Colonic mucosa (tissue), 4 donors: ENCODE measurements at places on chromosomes 12 and 14.

DNA sequence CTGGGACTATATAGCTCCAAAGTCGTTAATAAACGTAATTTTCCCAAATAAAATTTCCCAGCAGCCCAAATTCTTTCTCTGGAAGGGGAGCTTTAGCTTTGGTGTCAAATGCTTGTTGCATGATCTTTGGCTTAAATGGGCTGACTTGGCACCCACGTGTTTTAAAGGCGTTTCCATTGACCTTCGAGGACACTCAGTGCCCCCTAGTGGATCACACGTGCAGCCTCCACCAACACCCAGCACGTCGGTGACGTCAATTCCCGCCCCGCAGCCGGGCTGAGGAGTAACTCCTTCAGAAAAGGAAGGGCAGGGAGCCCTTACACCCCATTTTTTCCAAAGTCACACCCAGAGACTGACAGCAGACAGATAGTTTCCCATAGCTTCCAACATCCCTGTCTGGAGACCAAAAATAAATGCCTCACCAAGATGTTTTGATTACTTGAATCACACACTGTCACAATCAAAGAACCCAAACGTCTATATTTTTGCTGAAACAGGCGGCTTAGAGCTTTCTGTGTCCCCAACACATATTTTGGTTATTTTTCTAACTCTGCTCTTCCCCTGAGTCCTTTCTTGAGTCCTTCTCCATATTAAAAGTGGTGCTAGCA lies 707.9 kb downstream of the AACS start:
- no peak for DNase-seq

DNA sequence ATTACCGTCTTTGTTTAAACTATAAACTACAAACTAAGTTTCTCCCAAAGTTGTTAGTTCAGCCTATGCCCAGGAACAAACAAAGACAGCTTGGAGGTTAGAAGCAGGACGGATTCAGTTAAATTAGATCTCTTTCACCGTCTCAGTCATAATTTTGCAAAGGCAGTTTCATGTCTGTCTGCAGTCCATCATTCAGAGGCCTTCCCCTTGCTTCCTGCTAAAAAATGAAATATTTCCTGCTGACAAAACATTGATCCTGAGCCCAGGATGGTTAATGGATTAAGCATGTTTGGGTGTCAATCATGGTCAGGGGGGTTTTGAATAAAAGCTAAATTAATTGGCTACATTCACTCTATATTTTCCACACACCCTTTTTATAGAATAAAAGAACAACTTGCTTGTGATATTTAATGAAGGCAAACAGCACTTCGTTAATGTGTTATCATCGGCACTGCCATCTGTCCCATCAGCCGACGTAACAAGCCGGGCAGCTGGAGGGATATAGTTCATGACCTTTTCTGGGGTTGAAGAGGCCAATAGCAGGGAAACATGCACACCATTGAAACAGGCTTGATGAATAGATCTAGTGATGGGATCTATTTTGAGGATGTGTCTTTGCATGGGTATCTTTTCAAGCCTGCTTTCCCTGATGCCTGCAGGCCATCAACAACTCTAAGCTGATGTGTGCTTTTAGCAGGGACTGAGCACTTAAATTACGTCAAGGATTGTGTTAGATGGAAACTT lies 521.3 kb upstream of the TMEM132C start:
- DNase-seq, result no peak

GRCh38 chr12:101804409-101804808 lies 26.4 kb downstream of the GNPTAB start:
- DNase-seq, result no peak

DNA sequence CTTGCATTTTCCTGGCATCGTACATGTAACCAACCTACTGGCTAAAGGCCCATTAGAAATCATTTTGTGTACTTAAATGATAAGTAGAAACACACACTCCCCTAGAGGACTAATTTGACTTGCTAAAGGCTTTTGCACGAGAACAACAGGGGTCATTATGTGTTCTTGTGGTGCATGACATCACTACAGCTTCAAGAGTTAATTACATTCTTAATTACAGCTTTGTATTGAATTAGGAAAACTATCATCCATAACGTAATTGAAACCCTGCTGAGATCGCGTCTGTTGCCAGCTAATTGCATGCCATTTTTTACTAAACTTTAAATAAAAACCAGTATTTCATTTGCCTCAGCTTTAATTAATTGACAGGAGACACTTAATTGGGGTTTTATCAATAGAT lies 51.4 kb downstream of the TMEM132C start:
- DNase-seq, result no peak

- DNase-seq, result peak; percentile 22
These were observed at the start of gene SLC8A3 for GRCh38 chr14:70188659-70189455. Gene SLC8A3, minus strand, starts transcription at chr14:70188951. Its CDS starts 20,529 bp downstream, at chr14:70168422.

DNA sequence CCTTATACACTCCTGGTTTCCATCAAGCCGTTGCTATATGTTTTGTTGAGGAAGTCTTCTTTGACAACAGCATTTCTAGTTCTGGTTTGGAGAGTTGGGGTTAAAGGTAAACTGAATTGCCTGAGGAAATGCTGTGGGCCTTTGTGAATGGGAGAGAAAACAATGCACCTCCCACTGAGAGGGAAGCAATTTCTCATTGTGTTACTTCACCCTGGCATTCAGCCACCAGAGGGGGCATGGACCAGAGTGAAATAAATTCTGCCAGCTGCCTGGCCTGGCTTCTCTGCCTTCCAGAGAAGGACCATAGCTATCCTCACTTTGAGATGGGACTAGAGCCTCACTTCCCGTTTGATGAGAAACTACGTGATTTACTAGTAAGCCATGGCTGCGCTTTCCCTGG lies 475.3 kb downstream of the EGLN3 start:
- peak; percentile 70 for DNase-seq

- peak; percentile 23 for DNase-seq
These were observed 43.9 kb upstream of the CTDSP2 start for GRCh38 chr12:57890191-57891115.

- DNase-seq, result no peak
These were observed 52.0 kb upstream of the OSBPL8 start for GRCh38 chr12:76611533-76611932.

- DNase-seq, result no peak
These were observed 274.7 kb downstream of the ZFP36L1 start for GRCh38 chr14:68518166-68518565.

DNA sequence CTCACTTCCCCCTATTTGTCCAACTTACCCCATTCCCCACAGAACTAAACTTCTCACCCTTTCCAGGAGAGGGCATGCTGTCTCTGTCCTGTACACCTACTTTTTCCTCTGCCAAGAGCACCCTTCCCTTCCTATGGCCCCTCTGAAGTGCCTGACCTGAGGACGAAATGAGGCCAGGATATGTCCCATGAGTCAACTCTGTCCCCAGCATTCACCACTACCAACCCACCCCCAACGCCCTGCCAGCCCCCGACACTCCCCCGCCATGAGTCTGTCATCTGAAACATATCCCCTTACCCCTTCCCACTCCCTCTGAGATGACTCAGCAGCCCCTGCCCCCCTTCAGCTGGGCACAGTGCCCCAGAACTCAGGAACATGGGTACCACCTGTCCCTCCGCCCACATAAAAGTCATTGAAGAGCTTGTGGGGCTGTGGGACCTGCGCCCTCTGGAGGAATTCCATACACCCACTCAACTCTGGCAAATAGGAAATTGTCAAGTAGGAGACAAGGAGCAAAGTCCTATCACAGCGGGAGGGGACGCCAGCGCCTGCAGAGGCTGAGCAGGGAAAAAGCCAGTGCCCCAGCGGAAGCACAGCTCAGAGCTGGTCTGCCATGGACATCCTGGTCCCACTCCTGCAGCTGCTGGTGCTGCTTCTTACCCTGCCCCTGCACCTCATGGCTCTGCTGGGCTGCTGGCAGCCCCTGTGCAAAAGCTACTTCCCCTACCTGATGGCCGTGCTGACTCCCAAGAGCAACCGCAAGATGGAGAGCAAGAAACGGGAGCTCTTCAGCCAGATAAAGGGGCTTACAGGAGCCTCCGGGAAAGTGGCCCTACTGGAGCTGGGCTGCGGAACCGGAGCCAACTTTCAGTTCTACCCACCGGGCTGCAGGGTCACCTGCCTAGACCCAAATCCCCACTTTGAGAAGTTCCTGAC lies 26.3 kb downstream of the ITGA7 start:
- peak; percentile 90 for DNase-seq

- no peak for DNase-seq
These were observed 19.9 kb downstream of the FUT8 start for GRCh38 chr14:65432361-65432948.

DNA sequence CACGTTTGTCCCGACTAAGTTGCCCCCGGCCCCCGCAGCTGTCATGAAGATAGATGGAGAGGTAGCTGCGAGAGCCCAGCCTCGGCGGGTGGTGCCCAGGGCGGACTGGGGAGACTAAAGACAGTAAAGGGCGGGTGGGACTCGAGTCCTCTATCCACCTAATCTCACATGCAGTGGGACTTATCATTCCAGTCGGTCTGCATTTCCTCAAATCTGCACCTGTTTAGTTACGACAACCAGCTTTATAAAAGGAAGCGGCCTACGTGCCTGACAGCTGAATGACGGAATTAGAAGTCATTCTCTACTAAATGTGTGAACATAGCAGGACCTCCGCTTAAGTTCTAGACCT lies 109.8 kb upstream of the EGLN3 start:
- DNase-seq, result no peak

- DNase-seq, result peak; percentile 81
These were observed 28.8 kb upstream of the RPLP0 start for GRCh38 chr12:120229487-120230325.

GRCh38 chr14:24013654-24014514 lies 25.2 kb downstream of the DHRS4L2 start:
- DNase-seq, result peak; percentile 73

GRCh38 chr14:25178255-25178654 lies 128.3 kb upstream of the STXBP6 start:
- DNase-seq, result peak; percentile 31

DNA sequence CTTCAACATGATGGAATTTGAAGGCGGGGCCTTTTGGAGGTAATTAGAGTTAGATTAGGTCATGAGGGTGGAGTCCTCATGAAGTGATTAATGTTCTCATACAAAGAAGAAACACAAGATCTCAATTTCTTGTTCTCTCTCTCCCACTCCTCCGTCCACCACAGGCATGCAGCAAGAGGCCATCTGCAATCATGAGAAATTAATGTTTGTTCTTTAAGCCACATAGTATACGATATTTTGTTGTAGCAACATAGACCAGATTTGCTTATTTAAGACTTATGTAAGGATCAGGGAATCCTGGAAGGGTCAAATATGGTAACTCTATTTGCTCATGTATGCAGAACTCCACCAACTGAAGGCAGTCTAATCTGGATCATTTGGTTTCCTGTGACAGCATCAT lies 429.0 kb downstream of the LRIG3 start:
- DNase-seq, result no peak

DNA sequence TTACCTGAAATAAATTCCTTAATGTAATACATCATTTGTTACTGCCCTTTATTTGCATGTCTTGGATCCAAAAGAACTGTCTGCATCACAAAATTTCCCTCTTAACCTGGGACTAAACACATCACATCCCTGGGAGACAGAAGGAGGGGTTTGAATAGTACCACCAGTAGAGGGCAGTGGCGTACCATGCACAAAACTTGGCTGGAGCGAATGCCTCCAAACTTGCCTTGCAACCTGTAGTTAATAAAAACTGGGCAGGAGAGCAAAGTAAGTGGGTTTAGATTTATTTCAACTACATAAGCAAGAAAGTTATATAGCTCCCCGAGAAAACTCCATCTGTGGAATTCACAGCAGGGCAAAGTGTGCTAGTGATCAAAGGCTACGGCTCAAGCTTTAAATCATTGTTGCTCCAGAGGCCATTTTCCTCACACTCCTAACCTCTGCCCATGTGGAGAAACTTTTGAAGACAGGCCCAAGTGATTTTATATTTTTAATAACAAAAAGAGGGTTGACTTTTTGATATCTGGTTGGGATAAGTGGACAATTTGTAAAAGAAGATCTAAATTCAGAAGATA lies 1176.7 kb upstream of the SEL1L start:
- DNase-seq, result peak; percentile 54

DNA sequence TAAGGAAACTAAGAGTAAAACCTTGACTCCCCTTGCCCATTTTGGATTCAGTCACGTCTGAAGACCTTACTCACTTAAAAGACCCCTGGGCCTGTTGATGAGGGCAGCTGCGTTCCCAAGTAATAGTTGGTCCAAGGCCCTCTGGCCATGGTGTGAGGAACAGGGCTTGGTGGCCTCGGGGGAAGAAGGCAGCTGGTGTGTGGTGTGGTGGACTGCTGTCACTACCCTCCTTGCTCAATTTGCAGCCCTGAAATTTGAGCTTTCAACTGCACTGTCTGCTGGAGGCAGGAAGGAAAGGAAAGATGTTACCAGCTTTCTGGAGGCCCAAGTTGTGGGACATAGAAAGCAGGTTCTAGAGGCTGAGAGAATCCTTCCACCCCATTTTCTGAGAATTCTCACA lies 128.2 kb downstream of the SLC38A6 start:
- DNase-seq, result no peak

- DNase-seq, result no peak
These were observed 41.3 kb downstream of the EVL start for GRCh38 chr14:100106250-100107112.

DNA sequence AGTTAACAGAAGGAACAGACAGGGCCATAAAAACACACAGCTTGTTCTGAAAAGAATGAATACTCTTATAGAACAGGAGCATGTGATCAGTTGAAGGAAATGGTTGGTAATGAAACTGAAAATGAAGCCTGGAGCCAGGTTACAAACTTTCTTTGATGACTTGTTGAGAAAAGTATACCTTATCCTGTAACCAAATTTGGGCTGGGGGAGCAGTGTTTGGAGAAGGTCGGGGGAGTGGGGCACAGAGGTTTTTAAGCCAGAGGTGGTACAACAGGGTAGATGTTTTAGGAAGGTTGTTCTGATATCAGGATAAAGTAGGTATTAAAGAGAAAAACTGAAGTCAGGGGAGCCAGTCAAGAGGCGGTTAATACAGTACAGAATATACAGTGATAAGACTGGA lies 8.2 kb downstream of the GOLT1B start:
- no peak for DNase-seq

DNA sequence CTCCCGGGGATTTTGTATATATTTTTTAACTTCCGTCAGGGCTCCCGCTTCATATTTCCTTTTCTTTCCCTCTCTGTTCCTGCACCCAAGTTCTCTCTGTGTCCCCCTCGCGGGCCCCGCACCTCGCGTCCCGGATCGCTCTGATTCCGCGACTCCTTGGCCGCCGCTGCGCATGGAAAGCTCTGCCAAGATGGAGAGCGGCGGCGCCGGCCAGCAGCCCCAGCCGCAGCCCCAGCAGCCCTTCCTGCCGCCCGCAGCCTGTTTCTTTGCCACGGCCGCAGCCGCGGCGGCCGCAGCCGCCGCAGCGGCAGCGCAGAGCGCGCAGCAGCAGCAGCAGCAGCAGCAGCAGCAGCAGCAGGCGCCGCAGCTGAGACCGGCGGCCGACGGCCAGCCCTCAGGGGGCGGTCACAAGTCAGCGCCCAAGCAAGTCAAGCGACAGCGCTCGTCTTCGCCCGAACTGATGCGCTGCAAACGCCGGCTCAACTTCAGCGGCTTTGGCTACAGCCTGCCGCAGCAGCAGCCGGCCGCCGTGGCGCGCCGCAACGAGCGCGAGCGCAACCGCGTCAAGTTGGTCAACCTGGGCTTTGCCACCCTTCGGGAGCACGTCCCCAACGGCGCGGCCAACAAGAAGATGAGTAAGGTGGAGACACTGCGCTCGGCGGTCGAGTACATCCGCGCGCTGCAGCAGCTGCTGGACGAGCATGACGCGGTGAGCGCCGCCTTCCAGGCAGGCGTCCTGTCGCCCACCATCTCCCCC lies 777 bp downstream of the ASCL1 start:
- no peak for DNase-seq

GRCh38 chr12:90275088-90275487 lies 566.5 kb upstream of the ATP2B1 start:
- no peak for DNase-seq
